ENCODE measurements at places on chromosomes 16 and 17. TPM values are rescaled to one million over a fixed set of nuclear protein-coding genes. Genes with fewer than 3 reads are reported as not detected.

Gene MYH11
- total RNA-seq: under 0.01 TPM

Gene GRAPL
- 0.66 TPM for total RNA-seq

Gene SMTNL2
- total RNA-seq: 1.2 TPM

Gene GUCY2D
- not detected for total RNA-seq

Gene MT1E
- total RNA-seq: 167 TPM

Gene OR3A2
- 0.50 TPM for total RNA-seq

Gene TMEM204
- 10.1 TPM for total RNA-seq

Gene NOXO1
- total RNA-seq: 0.15 TPM

Gene SLC38A8
- not detected for total RNA-seq

Gene ACSM2A
- not detected for total RNA-seq

Gene TP53TG3B
- not detected for total RNA-seq

Gene PRR35
- total RNA-seq: not detected

Gene EFCAB5
- total RNA-seq: 0.58 TPM

Gene COL1A1
- total RNA-seq: 2,022 TPM

Gene RASL10B
- 0.58 TPM for total RNA-seq

Gene ZFP3
- 1.5 TPM for total RNA-seq

Gene CBLN1
- total RNA-seq: not detected

Gene ANKRD13B
- 7.0 TPM for total RNA-seq

Gene SPAG5
- total RNA-seq: 46.1 TPM

Gene THAP11
- total RNA-seq: 58.1 TPM

Gene CCL7
- total RNA-seq: 1.7 TPM

Gene SLC52A1
- total RNA-seq: not detected

Gene LGALS9B
- not detected for total RNA-seq

Gene SMIM36
- not detected for total RNA-seq

Gene NEK8
- 4.4 TPM for total RNA-seq

Gene KRTAP17-1
- not detected for total RNA-seq

Gene PMFBP1
- 0.29 TPM for total RNA-seq

Gene OR2C1
- total RNA-seq: not detected

Gene SSH2
- total RNA-seq: 27.8 TPM

Gene IL17C
- total RNA-seq: not detected

Gene FOXN1
- not detected for total RNA-seq

Gene POLR3K
- total RNA-seq: 2.0 TPM

Gene NPIPA3
- 1.2 TPM for total RNA-seq

Gene SLC16A11
- 0.66 TPM for total RNA-seq

Gene TBC1D3D
- total RNA-seq: not detected

Gene HOXB8
- not detected for total RNA-seq
